ENCODE measurements at places on chromosomes 7 and 10. TPM values are rescaled to one million over a fixed set of nuclear protein-coding genes. Genes with fewer than 3 reads are reported as not detected.

GRCh38 chr7:119748251-119748860, 524.6 kb upstream of the KCND2 start:
- DNase-seq: no peak

DNA sequence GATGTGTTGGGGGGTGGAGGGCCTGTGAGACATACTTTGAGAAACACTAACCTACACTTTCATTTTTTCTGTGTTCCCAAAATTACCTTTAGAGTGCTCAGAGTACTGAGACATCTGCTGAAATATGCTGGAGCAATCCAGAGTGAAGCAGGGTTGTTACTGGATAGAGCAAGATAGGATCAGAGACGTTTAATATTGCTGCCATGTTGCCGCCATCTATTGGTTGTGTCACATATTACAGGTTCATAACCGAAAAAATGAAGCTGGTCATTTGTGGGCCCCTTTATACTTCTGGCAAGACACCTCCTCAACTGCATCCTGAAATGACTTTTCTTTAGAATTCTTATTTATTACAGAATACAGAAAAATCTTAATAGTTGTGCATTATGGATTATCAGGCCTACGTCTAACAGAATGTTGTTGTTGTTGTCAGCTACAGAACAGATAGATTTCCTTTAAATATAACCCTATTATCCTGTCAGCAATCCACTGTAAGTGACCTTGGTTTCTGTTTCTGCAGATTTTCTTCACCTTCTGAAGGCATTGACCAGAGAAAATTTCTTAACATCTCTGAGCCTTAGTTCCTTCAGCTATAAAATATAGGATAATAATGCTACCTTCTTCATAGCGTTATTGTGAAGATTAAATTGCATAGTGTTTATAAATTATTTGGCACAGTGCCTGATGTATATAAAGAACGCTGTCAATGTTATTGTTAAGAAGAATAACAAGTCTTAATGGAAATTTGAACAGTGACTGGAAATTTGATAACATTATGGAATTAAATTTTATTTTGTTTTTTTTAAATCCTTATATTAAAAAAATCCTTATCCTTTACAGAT, 16.2 kb upstream of the DLD start:
- no peak for DNase-seq

- no peak for DNase-seq
These were observed 236.4 kb upstream of the GRM3 start for GRCh38 chr7:86407291-86407690.

GRCh38 chr7:26470691-26471090, 179.0 kb downstream of the SNX10 start:
- no peak for DNase-seq

Gene CCDC146
- polyA plus RNA-seq: 6.0 TPM

Gene UCN3
- polyA plus RNA-seq: not detected
